ENCODE measurements at places on chromosomes 2 and 18. TPM values are rescaled to one million over a fixed set of nuclear protein-coding genes. Genes with fewer than 3 reads are reported as not detected.

The CAPN14 gene
- 0.19 TPM for total RNA-seq

- no peak for DNase-seq
Observed at GRCh38 chr2:237488901-237489860, 2.1 kb downstream of the MLPH start.

DNA sequence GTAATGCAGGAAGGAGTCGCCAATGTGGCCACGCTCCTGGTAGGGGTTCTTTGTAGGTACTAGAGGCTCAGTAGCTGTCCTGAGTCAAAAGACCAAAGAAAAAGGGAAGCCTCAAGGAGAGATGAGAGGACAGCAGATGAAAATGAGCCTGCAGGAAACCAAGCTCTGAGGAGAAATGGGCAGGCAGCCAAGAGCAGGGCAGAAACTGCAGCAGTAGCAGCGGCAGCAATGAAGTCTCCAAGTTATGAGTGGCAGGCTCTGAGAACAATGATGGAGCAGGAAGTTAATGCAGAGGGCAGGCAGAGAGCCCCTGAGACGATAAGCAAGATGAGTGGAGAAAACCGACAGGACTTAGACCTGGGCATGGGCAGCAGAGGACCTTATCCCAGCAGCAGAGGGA lies 48.2 kb upstream of the TMEM200C start:
- no peak for DNase-seq

The RGPD3 gene
- 0.31 TPM for total RNA-seq
